ENCODE measurements at places on chromosomes 2 and 18.

DNA sequence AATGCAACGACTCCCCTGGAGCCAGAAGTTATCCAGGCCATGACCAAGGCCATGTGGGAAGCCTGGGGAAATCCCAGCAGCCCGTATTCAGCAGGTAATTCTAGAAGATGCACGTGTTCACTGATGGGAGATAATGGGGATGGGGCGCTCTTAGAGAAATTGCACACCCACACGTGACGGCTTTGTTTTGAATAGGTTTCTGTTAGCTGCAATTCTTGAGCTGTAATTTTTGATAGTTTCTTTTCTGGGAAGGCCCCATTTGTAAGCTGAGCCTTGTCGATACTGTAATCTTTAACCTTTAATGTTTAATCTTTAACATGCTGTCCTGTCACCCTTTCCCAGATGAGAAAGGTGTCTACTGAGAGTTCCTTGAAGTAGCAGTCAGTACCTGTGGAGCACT lies 3.6 kb downstream of the SCLY start:
- DNase-seq, result no peak

DNA sequence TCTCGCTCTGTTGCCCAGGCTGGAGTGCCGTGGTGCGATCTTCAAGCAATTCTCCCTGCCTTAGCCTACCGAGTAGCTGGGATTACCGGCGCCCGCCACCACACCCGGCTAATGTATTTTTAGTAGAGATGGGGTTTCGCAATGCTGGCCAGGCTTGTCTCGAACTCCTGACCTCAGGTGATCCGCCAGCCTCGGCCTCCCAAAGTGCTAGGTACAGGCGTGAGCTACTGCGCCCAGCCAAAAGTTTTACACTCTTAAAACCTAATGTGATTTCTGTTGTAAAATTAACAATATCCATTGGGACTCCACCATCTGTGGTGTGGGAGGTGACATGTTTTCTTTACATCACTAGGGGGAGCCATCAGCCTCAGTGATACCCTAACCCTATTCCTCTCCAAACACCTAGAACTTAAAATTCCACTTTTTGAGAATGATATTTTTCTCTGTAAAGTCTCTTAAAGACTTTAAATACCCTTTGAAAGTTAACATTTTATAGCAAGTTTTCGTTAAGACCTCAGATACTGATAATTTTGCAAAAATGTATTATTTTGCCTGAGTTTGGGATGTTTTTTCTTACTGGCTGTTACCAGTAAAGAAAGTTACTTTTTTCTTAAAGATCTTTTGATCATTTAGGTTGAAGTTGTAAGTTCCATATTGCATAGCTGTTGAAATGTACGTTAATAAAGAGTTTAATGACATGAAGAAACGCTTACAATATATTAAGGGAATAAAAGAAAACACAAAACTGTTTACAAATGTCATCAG lies 11.6 kb upstream of the EIF2AK2 start:
- DNase-seq, result no peak

- no peak for DNase-seq
Observed at GRCh38 chr2:59083075-59083828, 842.1 kb upstream of the FANCL start.

DNA sequence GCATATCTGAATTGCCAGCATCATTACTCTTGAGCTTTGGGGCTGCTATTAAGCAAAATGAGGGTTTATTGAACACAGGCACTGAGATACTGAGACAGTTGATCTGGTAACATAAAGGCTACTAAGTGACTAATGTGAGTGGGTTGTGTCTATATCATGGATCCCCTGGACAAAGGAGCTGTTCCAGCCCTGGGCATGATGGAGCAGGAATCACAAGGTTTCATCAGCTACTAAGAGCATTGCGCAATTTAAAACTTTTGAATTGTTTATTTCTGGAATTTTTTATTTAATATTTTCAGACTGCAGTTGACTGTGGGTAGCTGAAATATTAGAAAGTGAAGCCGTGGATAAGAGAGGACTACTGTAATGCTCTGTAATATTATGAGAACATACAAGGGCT lies 73.5 kb downstream of the MGAT5 start:
- DNase-seq, result no peak

GRCh38 chr2:55966401-55967118 lies 43.0 kb upstream of the EFEMP1 start:
- DNase-seq, result no peak

DNA sequence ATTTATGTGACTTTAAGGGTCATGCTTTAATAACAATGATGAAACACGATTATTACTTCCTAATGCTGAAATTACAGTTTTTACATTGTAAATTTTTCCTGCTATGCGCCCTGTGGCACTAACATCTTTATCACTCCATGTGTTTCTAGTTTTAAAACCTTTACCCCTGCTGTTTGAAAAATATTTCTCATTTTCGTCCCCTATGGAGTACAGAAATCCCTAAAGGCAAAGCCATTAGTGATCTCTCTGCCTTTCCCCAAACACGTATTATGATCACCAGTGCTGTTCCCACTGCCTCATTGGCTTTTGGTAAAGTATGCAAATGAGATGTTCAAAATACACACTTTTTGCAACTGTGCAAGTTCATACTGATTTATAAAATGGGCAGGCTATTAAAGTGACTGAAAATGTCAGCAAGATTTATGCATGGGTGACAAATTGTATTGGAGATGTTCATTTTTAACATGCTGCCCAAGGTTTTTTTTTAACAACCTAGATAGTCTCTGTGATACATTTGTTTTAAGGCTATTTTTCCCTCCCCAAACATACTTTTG lies 1468.2 kb upstream of the ACVR2A start:
- DNase-seq, result no peak

- no peak for DNase-seq
Observed at GRCh38 chr2:191521608-191522208, 156.2 kb upstream of the NABP1 start.

- no peak for DNase-seq
Observed at GRCh38 chr2:140200764-140201163, 1420.6 kb upstream of the NXPH2 start.

- no peak for DNase-seq
Observed at GRCh38 chr2:114044985-114045384, 155.1 kb downstream of the ACTR3 start.

GRCh38 chr18:1746131-1746530 lies 825.2 kb downstream of the METTL4 start:
- DNase-seq, result no peak

All from stimulated activated CD4-positive, alpha-beta T cell treated with anti-CD3 and anti-CD28 coated beads, Interleukin-2, amount 100 ng/mL, for 48 hours (primary cell).